Mononuclear cell (primary cell): ENCODE measurements at places on chromosomes 5 and 9. TPM values are rescaled to one million over a fixed set of nuclear protein-coding genes. Genes with fewer than 3 reads are reported as not detected.

Gene MLANA
- total RNA-seq = 0.10 TPM

Gene TAS2R1
- total RNA-seq = not detected

Gene PCDHGB4
- total RNA-seq = 0.31 TPM

Gene AGXT2
- total RNA-seq = not detected

Gene MEIKIN
- total RNA-seq = 1.0 TPM

Gene IL17B
- not detected for total RNA-seq

Gene CKS2
- 6.1 TPM for total RNA-seq

Gene SPINK13
- total RNA-seq = not detected

Gene FRRS1L
- total RNA-seq = under 0.01 TPM

Gene PCDHGA8
- total RNA-seq = 0.10 TPM

Gene ALDH1B1
- 0.52 TPM for total RNA-seq

Gene SKP2
- total RNA-seq = 7.6 TPM

Gene SPINK6
- total RNA-seq = not detected

Gene SUSD1
- total RNA-seq = 28.5 TPM
